ENCODE measurements at places on chromosomes 7 and 10. TPM values are rescaled to one million over a fixed set of nuclear protein-coding genes. Genes with fewer than 3 reads are reported as not detected.
A peak's percentile ranks its signal among the peaks of the same experiment; 100 is the strongest.

NEURL1 gene
- 2.4 TPM for total RNA-seq

DNA sequence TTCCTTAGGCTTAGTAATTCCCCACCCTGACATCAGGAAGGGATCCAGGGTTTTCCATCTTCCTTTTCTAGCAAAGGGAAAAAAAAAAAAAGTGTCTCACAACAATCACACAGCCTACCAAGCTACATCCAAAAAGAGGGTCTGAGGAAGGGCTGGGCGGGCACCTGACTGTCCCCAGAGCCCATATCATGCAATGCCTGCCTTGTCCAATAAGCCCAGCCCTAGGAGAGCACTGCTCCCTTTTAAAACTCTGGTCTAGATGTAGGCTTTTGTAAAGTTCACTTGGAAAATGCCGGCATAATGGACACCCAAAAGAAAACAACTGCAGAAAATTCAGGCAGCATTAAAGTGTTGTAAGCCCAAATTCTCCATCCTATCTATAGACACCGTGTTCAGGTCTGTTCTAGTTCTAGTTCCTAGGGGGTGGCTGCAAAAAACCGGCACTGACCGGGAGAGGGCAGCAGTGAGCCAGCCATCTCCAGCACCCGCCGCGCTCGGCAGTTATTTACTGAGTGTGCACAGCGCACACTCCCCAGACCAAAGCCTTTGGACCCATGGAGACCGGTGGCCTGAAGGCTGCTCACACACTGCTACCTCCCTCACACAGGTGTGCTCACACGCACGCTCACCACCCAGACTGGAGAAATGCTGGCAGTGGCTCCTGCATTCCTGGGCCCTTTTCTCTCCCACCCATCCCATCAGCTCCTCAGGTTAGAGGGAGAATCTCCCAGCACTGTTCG lies 48.7 kb downstream of the PODXL start:
- ATAC-seq, result peak; percentile 73

- no peak for ATAC-seq
Measured at GRCh38 chr7:121398246-121398645, 2.1 kb upstream of the FAM3C start.

- ATAC-seq, result no peak
Measured at GRCh38 chr7:68265258-68265657, 1268.6 kb downstream of the TYW1 start.

DNA sequence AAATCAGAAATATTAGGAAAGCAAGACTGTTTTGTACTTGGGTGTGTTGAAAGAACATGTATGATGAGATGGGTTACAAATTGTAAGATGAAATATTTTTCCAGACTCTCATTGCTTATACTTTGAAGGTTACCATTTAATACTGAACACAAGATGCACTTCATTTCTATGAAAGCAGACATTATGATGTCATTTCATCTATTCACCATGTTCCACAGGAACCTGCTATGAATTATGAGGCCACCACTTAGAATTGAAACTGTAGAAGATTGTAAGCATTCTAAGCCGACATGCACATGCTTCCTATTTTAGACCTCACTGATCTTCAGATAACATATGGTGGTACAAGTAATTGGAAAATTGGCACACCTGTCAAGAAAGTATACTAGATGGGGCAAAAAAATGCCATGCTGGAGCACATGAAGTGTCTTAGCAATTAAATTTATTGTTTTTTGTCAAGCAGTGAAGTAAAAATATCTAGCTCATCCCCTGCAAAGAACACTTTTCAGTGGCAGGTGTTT lies 195.0 kb downstream of the PHF14 start:
- no peak for ATAC-seq

DNA sequence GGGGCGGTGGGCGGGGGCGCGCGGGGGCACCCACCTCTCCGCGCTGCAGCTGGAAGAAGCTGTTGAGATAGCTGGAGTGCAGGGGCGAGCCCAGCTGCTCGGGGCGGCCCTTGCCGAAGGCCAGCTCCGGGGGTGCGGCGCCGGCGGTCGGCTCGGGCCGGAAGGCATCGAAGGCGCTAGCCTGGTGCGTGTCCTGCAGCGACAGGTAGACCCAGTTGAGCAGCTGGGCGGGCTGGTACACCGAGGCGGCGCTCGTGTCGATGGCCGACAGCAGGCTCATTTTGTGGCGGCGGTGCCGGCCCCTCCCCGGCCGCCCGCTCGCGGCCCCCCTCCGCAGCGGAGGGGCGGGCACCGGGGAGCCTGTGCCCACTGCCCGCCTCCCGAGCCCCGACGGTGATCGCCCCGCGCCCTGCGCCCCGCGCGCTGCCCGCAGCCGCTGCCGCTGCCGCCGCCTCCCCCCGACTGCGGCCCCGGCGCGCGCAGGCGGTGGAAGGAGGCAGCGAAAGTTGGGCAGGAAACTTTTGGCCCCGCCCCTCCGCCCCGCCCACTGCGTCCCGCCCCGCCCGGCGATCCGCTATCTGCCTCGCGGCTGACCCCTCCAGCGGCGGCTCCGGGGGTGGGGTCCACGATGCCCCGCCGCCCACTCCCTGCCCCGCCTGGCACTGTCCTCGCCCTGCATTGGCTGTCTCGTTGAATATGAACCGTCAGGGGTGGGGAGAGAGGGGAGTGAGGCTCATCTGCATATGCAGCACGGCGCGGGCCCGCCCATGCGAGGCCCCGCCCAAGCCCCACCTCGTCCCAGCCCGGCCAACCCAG lies at the start of gene ZCCHC24:
Gene ZCCHC24, minus strand, starts transcription at position 464 of the 816 bp plus-strand sequence. Its CDS starts 184 bp downstream, at position 280.
- ATAC-seq, result peak; percentile 78

DNA sequence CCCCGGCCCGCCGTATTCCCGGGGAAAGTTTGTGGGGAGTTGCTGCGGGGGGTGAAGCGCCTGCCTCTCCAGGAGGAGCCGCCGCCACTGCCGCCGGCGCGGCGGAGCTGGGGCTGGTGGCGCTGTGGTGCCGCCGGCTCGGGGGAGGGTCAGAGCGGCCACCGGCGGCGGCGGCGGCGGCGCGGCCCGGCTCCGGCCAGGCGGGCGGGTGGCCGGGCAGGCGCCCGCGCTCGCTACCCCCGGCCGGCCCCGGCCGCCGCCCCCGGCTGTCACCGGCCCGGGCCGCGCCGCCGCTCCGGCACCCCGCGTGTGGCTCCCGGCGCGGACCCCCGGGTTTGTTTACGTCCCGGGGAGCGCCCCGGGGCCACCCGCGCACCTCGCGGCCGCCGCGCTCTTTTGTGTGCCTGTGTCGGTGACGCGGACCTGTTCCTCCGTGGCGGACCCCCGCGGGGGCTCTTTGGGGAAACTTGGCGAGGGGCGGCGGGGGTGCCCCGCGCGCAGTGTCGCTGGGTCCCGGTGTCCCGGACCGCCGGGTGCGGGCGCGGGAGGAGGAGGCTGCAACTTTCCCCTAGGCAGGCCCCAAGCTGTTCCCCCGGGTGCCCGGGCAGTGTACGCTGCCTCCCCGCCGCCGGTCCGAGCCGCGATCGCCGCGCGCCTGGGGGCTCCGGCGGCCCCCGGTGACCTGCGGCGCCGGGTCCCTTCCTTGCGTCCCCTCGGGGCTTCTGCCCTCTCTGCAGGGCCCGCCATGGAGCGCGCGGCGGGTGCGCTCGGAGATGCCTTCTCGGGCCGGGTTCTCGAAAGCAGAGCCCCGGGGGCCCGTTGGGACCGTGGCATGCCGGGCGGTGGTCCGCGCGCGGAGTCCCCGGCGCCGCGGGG lies 593 bp upstream of the CUX1 start:
- peak; percentile 35 for ATAC-seq

GJD4 gene
- total RNA-seq, result not detected

HYCC1 gene
- 27.1 TPM for total RNA-seq

AFAP1L2 gene
- 3.6 TPM for total RNA-seq

DNA sequence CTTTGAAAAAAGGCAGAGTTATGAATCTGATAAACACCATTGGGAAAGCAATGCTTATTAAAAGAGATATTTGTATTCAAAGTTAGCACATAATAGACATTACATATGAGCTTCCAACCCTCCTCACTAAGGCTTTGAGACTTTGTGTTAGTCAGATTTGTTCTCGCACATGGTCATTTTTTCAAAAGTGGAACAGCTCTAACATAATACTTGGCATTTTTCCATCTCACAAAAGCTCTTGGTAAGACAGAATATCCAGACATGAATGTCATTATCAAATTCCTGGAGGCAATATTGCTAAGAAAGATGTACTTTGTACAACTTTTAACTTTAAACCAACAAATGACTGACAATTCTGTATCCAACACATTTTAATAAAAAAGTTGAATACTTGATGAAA lies 292.4 kb upstream of the SMIM30 start:
- no peak for ATAC-seq

PTN gene
- 27.7 TPM for total RNA-seq

DNA sequence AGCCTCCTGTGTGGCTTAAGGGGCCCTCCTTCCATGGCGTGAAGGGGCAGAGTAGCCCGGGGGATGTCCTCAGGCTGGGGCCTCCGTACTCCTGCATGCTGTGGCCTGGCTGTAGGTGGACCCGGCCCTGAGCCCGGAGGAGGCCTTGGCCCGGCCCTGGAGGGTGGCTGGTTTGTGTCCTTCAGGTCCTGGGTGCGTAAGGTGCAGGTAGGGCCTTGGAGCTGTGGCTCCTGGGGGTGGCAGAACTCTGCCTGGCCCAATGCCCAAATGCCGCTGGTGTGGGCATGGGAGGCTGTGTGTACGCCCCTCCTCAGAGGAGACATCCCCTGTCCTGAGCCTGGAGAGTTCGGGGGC lies 26.9 kb upstream of the AMZ1 start:
- no peak for ATAC-seq

DNA sequence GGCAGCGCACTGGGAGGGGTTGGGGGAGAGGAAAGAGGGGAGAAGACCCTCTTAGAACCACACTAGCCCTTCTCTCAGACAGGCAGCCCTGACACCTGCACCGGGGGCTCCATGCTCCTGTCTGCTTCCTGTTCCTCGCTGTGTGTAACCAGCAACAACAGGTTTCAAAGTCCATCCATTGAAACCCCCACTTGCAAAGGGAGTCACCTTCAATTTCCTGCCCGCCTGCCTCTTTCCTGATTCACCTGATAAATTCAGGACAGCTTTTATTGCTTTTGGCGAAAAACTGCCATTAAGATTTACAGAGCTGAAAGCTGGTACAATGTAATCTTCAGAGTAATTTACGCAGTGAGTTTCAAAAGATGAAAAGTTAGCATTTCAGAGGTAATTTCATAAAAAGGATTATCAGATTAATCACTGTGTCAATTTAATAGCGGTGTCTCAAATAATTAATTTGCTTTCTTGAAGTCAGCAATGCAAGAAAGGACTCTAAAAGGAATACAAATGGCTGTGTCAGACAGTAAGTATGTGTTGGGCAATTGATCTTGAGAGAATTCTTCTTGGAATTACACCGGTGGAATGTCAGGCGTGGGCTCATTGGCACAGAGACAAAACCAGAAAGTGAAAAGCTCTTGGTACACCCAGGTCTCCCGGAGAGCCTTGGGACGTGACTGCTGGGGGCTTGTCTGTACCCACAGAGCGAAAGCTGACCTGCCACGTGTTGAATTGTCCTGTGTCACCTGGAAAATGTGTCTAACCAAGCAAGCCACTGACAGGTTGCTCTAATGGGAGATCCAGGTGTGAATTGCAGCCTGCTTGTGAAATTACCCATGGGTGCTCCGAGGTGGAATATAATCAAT lies 60.7 kb downstream of the TMEM209 start:
- ATAC-seq, result no peak
